Activated CD4-positive, alpha-beta T cell treated with anti-CD3 and anti-CD28 coated beads, Interleukin-2, amount 50 U/mL, for 24 hours (primary cell): ENCODE measurements at places on chromosomes 2 and 18.

- DNase-seq = no peak
Observed at GRCh38 chr2:160630801-160631590, 137.4 kb upstream of the RBMS1 start.

DNA sequence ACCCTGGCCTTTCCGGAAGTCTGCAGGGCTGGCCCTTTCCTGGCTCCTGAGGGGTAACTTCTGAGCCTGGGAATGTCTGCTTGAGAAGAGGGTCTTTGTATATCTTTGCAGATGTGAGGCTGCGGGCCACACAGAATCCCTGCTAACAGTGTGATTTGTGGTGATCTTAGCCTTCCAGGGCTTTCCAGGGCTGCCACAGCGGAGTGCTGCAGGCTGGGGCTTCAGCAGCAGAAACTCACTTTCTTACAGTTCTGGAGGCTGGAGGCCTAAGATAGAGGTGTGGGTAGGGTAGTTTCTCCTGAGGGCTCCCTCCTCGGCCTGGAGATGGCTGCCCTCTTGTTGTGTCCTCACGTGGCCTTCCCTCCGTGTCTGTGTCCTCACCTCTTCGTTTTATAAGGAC lies 294.7 kb upstream of the HS6ST1 start:
- no peak for DNase-seq

DNA sequence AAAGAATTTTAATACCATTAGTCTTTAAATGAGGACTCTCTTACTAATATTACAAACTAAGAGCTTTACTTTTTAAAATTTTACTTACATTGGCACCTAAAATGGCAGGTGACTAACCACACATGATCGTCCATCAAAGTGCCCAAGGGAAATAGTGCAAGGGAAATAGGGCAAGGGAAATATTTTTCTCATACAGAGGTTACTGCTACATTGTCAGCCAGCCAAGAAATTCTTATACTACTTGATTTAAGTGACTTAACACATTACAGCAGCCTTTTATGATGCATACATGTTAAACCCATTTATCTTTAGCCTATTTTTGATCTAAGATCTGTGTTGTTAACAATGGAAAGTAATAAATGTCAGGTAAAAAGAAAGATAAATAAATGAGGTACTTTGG lies 587.2 kb upstream of the PKDCC start:
- no peak for DNase-seq

- DNase-seq = no peak
Observed at GRCh38 chr2:121905201-121905600, 149.8 kb downstream of the TSN start.

DNA sequence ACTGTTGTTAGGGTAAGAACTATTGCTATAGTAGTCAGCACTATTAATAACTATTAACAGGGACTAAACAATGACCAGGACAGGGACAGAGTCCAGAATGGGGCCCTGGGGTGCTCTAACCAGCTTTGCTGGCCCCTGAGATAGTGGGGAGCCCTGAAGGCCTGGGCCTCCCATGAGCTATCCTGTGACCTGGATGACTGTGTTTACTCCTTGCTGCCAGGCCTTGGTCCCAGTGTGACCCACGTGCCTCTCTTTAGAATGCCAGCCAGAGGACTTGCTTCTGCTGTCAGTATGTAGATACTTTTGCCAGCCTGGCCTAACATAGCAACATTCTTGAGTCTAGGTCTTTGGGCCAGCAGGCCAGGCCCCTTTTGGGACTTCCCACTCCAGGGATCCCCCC lies 11.4 kb downstream of the CDK5R2 start:
- DNase-seq = no peak

DNA sequence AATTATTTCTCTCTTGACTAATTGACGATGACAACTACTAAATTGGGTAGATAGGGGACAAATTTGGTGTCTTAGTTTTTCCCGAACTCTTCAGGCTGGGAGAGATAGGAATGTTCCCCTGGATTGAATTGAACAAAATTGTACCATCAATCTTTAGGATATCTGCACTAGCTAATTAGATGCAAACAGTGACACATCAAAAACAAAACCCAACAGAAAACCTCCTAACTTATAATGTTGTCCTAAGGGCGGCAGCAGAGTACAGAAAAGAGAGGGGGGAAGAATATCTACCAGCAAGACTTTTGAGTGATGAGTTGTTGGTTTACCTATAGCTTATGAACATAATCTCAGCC lies 342.9 kb downstream of the INSIG2 start:
- no peak for DNase-seq

DNA sequence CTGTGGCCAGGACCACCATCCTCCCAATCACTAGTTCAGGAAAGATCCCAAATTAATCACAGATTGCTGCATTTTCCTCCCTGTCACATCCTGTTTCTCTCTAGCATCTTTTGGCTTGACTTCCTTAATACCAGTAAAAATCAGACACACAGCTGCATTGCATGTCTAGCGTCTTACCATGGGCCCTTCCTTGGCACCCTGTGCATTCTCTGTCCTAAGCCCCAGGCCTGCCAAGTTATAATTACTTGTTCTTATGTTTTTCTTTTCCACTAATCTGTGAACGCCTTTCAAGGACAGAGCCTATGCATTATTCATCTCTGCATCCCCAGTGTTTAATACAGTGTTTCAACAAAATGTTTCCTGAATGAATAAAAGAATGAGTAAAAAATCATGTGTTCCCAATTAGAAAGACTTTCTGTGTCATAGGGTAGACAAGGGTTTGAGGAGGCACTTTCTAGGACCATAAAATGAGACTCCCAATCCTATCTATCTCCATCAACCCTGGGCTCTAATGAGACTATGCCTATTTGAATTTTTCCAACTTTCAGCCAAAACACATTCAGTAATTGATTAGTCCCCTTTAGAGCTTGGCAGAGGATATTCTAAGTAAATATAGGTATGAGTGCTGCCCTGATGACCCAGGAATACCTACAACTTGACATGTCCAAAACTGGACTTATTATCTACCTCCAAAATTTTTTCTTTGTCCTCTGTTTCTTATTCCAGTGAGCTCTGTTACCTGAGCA lies 10.3 kb upstream of the NT5C1B start:
- DNase-seq = no peak

DNA sequence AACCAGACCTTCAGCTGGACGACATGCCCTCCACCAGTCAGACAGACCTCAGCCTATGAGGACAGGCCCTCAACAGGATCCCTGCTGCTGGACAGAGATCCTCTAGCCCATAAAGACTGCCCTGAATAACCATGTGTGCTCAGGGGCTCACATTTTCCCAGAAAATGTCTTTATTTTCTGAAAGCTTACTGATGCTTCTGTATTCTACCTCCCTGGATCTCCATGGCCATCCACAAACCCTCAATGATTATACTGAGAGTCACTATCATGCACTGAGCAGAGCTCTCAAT lies 1.8 kb upstream of the PTPN18 start:
- DNase-seq = no peak

DNA sequence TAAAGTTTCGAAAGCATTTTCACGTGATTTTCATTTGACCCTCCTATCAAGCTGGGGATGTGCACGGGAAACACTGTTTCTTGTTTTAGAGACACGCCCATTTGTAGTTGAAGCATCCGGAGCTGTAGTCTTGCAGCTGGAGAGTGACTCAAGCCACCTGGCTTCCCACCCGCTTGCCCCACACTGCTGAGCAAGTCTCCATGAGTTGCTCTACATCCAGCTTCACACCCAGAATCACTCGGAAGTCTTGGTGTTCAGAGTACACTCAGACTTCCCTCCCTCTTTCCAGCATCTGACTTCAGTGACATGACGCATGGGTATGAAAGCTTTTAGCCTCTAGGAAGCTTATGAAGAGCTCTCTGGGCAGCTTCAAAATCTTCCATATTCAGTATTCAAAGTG lies 262.4 kb downstream of the NBAS start:
- DNase-seq = no peak

DNA sequence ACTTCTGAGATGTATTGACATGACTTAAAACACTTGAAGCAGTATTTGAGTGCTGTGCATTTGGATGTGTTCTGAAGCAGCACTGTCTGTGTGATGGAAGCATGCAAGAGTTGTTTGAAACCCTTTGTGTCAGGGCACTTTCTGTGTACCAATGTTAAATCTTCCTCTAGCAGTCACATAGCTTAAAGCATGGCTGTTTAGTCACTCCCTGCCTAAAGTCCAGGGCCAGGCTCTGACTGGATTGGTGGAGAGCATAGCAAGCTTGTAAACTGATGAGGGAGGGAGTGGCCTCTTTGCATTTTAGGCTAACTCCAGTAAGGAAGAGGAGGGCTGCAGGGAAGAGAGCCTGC lies 73.5 kb downstream of the MYO1B start:
- no peak for DNase-seq

DNA sequence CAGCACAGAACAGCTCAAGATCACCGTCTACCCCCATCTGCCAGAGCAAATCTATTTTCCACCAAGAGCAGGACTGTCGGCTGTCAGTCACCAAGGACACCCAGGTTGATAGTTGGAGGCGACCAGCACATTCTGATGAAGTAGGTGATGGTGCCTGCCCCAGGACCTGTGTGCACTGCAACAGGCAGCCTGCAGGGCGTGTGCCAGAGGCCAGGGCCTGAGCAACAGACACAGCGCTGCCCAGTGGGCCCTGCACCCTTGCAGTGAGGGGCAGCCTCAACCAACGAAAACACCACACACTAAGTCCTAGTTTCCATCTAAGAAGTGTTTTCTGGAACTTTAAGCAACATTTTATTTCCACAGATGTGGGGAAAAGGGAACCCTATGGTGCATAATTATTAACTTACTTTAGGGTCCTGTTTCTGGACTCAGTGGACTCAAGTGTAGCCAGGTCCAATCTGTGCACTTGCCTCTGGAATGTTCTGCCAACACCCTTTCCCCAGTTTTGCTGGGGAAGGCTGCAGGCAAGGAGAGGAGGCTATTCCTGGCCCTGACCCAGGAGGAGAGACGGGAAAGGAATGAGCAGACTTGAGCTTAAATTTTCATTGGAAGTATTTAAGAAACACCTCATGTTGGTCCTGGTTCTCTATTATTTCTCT lies 61.5 kb downstream of the ADNP2 start:
- no peak for DNase-seq

- DNase-seq = no peak
Observed at GRCh38 chr2:28342081-28342967, 50.3 kb upstream of the FOSL2 start.

DNA sequence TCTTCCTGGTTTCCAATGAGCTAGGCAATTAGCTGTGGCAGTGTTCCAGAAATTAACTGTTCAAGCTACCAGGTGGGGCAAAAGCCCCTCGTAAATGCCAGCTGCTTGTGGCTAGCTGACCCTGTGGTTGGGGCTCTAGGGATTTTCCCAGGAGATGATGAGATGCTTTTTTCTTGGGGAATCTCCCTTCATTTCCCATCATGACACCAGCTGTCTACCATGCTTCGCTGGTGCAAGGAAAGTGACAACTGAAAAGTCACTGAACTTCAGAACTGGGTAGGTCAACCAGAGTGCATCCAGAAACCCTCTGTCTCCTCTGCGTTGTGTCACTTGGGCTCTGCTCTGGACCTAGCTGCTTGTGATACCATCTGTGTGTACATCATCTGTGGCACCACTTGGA lies 386.5 kb upstream of the DCC start:
- DNase-seq = no peak

GRCh38 chr2:223725986-223726970 lies 111.1 kb downstream of the AP1S3 start:
- DNase-seq = no peak

DNA sequence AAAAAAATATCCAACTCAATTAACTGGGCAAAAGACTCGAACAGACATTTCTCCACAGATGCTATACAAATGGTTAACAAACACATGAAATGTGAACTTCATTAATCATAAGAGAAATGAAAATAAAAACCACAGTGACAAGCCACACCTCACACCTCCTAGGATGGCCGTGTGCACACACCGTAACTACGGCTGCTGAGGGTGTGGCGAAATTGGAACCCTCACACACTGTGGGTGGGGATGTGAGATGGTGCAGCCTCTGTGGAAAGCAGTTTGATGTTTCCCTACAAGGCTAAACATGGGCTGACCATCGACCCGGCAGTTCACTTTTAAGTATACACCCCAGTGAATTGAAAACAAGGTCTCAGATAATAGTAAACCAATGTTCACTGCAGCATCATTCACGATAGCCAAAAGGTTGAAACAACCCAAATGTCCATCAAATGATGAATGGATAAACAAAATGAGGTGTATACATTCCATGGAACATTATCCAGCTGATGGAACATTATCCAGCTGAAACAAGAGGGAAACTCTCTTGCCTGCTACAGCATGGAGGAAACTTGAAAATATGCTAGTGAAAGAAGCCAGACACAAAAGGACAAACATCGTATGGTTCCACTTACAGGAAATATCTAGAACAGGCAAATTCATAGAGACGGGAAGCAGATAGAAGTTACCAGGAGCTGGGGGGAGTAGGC lies 32.2 kb downstream of the ZAP70 start:
- peak; percentile 33 for DNase-seq

GRCh38 chr2:181646415-181646987 lies 10.4 kb downstream of the CERKL start:
- DNase-seq = no peak

- no peak for DNase-seq
Observed at GRCh38 chr18:48851599-48851960, 99.2 kb downstream of the SMAD7 start.

GRCh38 chr18:55821219-55821618 lies 233.2 kb upstream of the TCF4 start:
- DNase-seq = no peak

GRCh38 chr2:2586068-2586776 lies 255.1 kb upstream of the MYT1L start:
- no peak for DNase-seq

GRCh38 chr2:68994864-68995263 lies 18.1 kb upstream of the ANTXR1 start:
- no peak for DNase-seq

- no peak for DNase-seq
Observed at GRCh38 chr2:200944467-200945394, 18.7 kb downstream of the ORC2 start.

- DNase-seq = no peak
Observed at GRCh38 chr2:72929010-72929409, 11.7 kb downstream of the EMX1 start.

- DNase-seq = no peak
Observed at GRCh38 chr18:36629138-36629530, 199.7 kb downstream of the TPGS2 start.

DNA sequence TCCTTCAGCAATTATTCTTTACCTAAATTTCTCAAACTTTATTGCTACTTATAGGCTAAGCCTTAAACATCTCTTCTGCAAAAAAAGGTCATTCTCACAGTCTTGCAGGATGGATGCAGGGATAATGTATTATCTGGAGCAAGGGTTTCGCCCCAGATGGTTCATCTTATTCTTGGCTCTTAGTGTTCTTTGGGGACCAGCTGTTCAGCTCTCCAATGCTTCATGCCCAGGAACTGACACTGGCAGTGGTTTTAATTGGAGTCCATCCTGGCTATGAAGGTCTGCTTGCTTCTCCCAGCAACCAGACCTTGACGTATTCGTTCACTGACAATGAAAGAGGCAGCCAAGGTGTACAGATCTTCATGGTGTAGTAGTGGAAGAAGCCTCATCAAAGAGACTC lies 331.9 kb downstream of the SLC8A1 start:
- DNase-seq = no peak

DNA sequence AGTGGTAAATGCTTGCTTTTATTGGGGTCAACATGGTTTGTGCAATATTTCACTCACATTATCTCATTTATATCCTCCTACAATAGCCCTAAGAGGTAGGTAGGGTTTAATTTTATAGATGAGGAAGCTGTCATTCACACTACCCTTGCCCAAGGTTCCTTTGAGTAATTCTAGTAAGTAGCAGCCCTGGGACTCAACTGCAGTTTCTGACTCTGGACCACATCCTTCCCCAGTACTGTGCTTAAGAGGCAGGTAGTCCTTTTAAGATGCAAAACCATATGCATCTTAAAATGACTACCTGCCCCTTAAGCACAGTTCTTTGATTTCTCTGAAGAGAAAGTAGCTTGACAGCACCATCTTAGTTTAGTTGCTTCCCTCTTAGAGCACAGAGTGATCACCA lies 15.7 kb upstream of the NT5C1B start:
- DNase-seq = no peak
